Subcutaneous preadipocyte (primary cell): ENCODE measurements at places on chromosomes 16 and 17. TPM values are rescaled to one million over a fixed set of nuclear protein-coding genes. Genes with fewer than 3 reads are reported as not detected.

GRIN2C gene
- under 0.01 TPM in 1 of 2 replicates, not detected in the other for total RNA-seq

FSCN2 gene
- total RNA-seq = 0.59 and 2.2 TPM in 2 replicates

OTOP2 gene
- not detected in 2 replicates for total RNA-seq

ASIC2 gene
- total RNA-seq = not detected in 2 replicates

SDF2 gene
- total RNA-seq = 24.2 and 37.1 TPM in 2 replicates

CYGB gene
- 13.9 and 19.1 TPM in 2 replicates for total RNA-seq

DNAH9 gene
- under 0.01 TPM in 1 of 2 replicates, not detected in the other for total RNA-seq

CCDC78 gene
- total RNA-seq = 3.7 and 4.7 TPM in 2 replicates

CD300E gene
- not detected in 2 replicates for total RNA-seq

TIMM22 gene
- total RNA-seq = 14.3 and 18.4 TPM in 2 replicates

FOXN1 gene
- not detected in 2 replicates for total RNA-seq

KRTAP4-3 gene
- not detected in 2 replicates for total RNA-seq

MPP3 gene
- 12.9 and 17.0 TPM in 2 replicates for total RNA-seq

VAT1L gene
- under 0.01 and 0.20 TPM in 2 replicates for total RNA-seq
